Tongue (tissue), 3 donors: ENCODE measurements at places on chromosomes 16 and 17. TPM values are rescaled to one million over a fixed set of nuclear protein-coding genes. Genes with fewer than 3 reads are reported as not detected.

CRK gene
- total RNA-seq = 75.4 TPM

EME2 gene
- total RNA-seq = 10.6 TPM

MYH3 gene
- total RNA-seq = 9,382 TPM

GSDMA gene
- total RNA-seq = not detected

C16orf89 gene
- 5.3 TPM for total RNA-seq

SLC12A3 gene
- total RNA-seq = not detected

SPN gene
- total RNA-seq = 0.62 TPM

PRSS22 gene
- total RNA-seq = 18.2 TPM

CCDC154 gene
- total RNA-seq = 0.51 TPM

CNTNAP4 gene
- 13.7 TPM for total RNA-seq

RNF151 gene
- total RNA-seq = not detected

FOXL1 gene
- 1.8 TPM for total RNA-seq

RAP1GAP2 gene
- 5.7 TPM for total RNA-seq

SIRT7 gene
- 9.1 TPM for total RNA-seq

DYNLRB2 gene
- not detected for total RNA-seq

GLG1 gene
- 158 TPM for total RNA-seq

KAT7 gene
- total RNA-seq = 58.1 TPM

HSD3B7 gene
- total RNA-seq = 15.9 TPM

RAC3 gene
- total RNA-seq = 7.4 TPM

PHOSPHO1 gene
- total RNA-seq = 7.9 TPM

RAB37 gene
- total RNA-seq = 1.9 TPM

SEPTIN1 gene
- total RNA-seq = not detected

KRT14 gene
- 738 TPM for total RNA-seq

PIRT gene
- total RNA-seq = 0.82 TPM

ANKS4B gene
- not detected for total RNA-seq

NOS2 gene
- total RNA-seq = 1.8 TPM

IRX3 gene
- 5.1 TPM for total RNA-seq

CSH2 gene
- total RNA-seq = not detected

EME1 gene
- total RNA-seq = 4.3 TPM

KRTAP3-2 gene
- total RNA-seq = not detected

TERB1 gene
- 0.41 TPM for total RNA-seq

BCL6B gene
- total RNA-seq = 14.9 TPM

CDR2 gene
- total RNA-seq = 35.6 TPM

PMFBP1 gene
- 8.1 TPM for total RNA-seq

KRTAP4-2 gene
- total RNA-seq = not detected

ATAD5 gene
- 4.9 TPM for total RNA-seq

OTOP2 gene
- total RNA-seq = not detected

KRT31 gene
- total RNA-seq = 6.1 TPM

EFNB3 gene
- 2.3 TPM for total RNA-seq

MYO18A gene
- total RNA-seq = 236 TPM

ARHGAP27 gene
- total RNA-seq = 37.3 TPM

ADAP2 gene
- 5.5 TPM for total RNA-seq

ZNF19 gene
- 2.6 TPM for total RNA-seq

TBX6 gene
- total RNA-seq = 1.4 TPM

AOC2 gene
- total RNA-seq = 1.4 TPM

ABI3 gene
- 4.5 TPM for total RNA-seq

DRC7 gene
- not detected for total RNA-seq

DNAH2 gene
- 0.31 TPM for total RNA-seq

KRT33A gene
- total RNA-seq = not detected

ZDHHC1 gene
- total RNA-seq = 14.2 TPM

NPIPB4 gene
- 53.0 TPM for total RNA-seq

MYH1 gene
- total RNA-seq = 15.4 TPM

C17orf78 gene
- not detected for total RNA-seq

CPHXL2 gene
- not detected for total RNA-seq
